ENCODE measurements at places on chromosomes 13 and 19.

DNA sequence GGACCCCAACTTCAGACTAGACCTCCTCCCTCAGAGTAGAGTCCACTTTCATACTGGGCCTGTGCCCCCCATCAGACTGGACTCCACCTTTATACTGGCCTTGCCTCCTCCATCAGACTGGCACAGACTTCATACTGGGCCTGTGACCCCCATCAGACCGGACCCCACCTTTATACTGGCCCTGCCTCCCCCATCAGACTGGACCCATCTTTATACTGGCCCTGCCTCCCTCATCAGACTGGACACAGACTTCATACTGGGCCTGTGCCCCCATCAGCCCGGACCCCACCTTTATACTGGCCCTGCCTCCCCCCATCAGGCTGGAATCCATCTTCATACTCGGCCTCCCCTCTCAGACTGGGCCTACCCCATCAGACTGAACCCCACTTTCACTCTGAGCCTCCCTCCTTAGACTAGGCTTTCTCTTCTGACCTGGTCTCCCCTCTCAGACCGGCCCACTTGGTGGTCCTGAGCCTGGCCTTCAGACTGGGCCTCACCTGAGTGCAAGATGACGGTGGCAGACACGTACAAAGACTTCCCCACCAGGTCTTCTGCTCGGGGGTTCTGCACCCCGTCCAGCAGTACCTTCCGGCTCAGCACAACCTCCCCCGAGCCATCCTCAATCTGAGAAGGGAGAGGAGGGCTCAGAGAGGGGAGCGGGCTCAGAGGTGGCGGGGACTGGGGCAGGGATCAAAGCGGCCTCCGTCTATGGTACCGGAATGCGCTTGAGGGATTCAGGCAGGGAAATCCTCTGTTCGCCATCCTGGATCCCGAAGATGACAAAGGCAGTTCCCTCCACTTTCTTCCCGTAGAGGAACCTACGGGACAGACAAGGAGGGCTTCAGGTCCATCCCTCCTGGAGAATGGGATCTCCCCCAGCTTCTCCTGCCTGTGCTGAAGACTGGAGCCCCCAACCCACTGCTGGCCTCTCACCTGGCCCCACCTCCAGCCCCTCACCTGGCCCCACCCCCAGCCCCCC, 7.5 kb downstream of the C3 start:
- DNase-seq: no peak

- no peak for DNase-seq
These were observed 14.1 kb downstream of the KLF2 start for GRCh38 chr19:16338470-16339360.

GRCh38 chr19:40689339-40690049, 957 bp downstream of the NUMBL start:
- DNase-seq: no peak

GRCh38 chr13:30841154-30841553, 64.9 kb upstream of the MEDAG start:
- no peak for DNase-seq

GRCh38 chr19:2208975-2209374, 27.2 kb downstream of the PLEKHJ1 start:
- no peak for DNase-seq

GRCh38 chr13:79044415-79044814, 361.6 kb downstream of the RBM26 start:
- no peak for DNase-seq

DNA sequence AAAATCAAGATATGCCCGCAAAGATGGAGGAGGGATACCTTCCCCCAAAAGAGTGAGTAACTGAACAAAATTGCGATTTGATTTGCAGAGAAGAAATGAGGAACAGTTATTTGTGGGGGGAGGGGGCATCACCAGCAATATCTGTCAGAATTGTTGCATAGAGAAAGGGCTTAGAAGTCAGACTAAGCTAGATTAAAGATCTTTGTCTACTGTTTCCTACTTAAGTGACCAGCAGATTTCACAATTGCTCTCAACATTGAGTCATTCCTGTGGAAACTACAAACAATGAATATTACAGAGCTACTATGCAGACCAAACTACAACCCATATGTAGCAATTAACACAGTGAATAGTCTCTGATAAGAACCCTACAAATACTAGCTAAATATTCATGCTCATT, 27.4 kb downstream of the FPR3 start:
- no peak for DNase-seq

DNA sequence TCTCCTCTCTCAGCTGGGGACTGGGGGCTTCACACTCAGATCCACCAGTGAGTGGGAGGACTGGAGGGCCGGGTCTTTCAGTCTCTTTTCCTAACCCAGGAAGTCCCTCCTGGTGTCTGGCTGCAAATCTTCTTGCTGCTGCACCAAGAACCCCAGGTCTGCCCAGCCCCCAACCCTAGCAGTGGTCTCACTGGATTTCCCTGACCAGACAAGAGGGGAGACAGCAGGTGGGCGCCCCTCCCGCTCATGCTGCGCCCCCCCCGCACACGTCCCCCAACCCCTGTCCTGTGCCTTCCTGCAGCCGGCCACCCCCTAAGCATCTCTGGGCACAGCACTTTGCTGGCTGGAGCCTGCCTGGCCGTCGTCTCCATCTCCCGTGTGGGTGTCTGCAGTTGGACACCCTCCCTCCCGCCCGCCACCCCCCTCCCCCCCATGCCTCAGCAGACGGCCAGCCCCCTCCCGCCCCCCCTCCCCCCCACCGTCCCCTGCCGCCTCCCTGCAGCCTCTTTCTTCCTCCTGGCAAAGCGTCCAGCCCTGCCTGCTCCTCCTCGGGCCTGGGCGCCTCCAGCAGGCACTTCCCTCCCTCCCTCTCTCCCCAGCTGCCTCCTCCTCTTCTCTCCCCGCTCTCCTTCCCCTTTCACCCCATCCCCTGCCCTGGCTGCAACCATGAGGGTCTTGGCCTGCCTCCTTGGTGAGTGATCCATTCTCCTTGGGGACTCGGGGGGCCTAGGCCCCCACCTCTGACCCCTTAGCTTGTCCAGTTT, at the start of gene SSC5D:
Gene SSC5D (plus strand): TSS at position 513 of the 764 bp plus-strand sequence. CDS start 154 bp downstream, at position 667.
- no peak for DNase-seq

DNA sequence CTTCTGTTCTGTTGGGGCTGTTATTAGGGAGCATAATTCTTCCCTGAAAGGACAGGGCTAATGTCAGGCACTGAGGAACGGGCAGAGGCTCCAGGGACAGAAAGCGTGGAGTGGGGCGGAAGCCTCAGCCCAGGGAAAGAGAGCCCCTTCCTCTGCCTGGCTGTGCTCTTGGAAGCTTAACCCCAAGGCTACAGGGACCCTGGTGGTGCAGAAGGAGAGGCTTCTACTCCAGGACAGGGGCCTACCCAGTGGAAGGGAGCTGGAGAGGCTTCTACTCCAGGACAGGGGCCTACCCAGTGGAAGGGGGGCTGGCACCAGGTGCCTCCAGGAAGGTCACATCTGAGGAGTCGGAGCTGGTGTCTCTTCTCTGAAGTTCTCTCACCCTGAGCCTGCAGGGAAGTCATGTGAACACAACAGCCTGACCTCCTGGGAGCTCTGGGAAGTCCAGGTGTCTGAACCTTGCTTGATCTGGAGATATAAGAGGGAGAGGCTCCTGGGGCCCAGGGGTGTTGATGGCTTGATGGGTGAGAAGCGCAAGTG, 159.5 kb upstream of the SOX1 start:
- DNase-seq: no peak

DNA sequence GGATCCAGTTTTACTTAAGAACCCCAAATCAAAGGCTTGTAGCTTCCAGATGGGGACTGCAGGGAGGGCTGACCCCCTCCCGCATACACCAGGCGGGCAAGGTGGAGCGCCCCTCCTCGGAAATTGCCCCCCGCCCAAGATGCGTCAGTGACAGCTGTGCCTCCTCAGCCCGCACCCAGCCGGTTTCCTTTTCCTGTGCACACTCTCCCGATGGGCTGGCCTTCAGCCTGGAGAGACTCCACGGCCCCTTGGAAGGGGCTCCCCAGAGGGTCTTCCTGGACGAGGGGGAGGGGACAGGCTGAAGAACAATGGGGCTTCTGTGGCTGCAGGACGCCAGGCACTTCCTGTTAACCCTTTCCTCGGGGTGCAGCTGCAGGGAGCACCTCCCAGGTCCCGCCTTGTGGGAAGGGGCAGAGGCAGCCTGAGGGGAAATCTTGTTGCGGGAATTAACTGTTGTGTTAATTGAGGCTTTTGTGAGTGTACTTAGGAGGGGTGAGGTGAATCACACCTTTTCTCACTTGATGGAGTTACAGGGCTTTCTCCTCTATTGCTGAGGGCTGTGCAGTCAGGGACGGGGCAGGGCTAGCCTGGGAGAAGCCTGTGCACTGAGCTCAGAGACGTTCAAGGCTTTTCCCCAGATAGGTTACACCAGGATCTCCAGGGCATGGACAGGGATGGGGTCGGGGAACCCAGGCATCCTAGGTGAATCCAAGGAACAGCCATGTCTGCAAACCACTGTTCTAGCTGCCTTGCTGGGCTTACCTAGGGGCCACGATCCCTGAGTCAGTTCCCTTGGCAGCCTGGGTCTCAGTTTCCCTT, 14.3 kb downstream of the IER2 start:
- DNase-seq: no peak

GRCh38 chr19:50818859-50819472, 4.6 kb downstream of the KLK1 start:
- no peak for DNase-seq

- DNase-seq: no peak
These were observed 746 bp downstream of the RAB3D start for GRCh38 chr19:11338569-11339253.

DNA sequence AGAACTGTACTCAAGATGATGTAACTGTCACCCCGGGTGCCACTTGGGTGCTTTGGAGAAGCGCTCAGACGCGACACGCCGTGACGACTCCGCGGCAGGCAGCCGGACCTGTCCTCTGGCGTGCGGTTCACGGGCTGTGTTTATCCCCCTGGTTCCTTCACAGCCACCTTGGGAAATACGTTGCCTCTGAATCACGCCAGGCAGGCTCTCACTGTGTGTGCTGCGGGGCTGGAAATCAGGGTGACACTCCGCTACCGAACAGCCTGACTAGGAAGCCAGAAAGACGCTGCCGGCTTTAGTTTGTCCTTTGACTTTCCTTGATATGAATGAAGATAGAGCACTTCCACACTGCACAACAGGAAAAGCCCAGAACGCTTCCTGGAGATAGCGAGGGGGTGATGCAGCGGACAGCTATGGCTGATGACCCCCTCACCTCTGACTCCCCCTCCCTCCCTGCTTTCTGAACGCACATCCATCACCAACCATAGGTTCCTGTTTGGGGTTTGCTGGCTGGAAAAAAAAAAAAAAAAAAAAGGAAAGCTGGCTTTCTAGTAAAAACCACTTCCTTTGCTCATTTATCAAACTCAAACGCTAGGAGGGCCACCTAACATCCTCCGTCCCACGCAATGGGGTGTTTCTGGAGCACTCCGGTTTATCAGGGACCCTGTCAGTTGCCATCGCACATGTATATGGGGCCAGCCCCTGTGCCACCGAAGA, 3.7 kb upstream of the GP6 start:
- DNase-seq: no peak

DNA sequence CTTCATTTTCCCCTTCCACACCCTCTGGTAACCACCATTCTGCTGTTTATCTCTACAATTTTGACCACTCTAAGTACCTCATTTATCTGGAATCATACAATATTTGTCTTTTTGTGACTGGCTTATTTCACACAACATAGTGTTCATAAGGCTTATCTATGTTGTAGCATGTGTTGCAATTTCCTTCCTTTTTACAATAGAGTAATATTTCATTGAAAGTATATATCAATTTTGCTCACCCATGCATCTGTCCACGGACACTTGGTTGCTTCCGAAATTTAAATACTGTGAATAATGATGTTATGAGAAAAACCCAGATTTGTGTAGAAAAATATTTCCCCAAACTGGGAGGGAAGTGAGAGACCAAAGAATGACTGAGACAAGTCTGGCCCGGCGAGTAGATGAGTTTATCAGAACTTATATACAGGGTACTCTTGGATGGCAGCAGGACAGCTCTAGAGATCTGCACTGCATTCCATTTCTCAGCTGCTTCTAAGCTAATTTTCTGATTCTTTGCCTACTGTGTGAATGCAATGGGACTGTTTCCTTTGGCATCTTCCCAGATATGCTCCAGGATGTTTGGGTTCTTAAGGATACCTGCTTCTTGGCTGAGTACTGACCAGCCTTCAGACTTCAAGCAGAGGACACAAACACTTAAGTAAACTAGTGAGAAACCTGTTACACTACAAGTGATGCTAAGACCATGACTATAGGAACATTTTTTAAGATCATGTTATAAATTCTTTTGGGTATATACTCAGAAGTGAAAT, 834.0 kb upstream of the PCDH9 start:
- DNase-seq: no peak

DNA sequence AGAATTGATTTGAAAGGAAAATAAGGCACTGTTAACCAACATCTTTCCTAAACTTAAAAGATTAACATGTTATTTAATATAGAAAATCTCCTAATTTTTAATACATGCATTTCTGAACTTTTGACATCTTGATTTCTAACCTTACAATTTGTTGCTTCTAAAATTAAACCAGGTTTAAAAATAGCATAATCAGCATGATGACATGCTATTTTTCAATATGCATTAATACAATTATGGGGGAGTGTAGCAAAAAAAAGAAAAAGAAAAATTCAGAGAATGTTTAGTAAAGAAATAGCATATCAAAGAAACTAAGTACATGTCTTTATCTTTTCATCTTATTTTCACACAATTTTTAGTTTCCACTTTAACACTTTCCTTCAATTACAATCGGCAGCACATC, 98.7 kb downstream of the PCDH9 start:
- no peak for DNase-seq

GRCh38 chr19:48090281-48090802, 20.3 kb downstream of the PLA2G4C start:
- no peak for DNase-seq

- no peak for DNase-seq
These were observed 81.2 kb downstream of the COL4A2 start for GRCh38 chr13:110388108-110388943.

DNA sequence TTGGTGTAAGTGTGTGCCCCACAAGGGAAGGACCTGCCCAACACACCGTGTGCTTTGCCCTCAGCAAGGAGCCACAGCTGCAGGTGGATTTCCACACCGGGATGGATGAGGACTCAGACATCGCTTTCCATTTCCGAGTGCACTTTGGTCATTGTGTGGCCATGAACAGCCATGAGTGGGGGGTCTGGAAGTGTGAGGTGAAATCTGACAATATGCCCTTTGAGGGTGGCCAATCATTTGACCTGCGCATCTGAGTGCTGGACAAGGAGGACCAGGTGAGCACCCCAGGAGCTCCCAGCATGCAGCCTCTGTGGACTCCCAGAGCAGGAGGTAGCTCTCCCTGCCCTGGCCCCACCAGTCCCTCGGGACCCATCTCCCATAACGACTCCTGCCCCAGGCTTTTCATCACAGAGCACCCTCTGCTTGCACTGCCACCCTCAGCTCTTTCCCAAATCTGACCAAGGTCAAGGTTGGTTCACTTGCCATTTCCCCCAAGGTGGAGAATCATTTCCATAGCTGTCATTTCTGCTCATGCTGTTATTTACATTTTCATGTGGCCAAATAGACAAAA, 13.2 kb upstream of the EID2 start:
- DNase-seq: no peak

GRCh38 chr19:36409841-36410240, 8.6 kb downstream of the ZFP82 start:
- no peak for DNase-seq

GRCh38 chr13:41605319-41606285, 148.3 kb downstream of the RGCC start:
- DNase-seq: no peak

- no peak for DNase-seq
These were observed 8.4 kb downstream of the PCDH9 start for GRCh38 chr13:67221630-67222226.

Measured in anterior cingulate cortex (tissue), 58 donors.